T-helper 17 cell (primary cell): ENCODE measurements at places on chromosomes 7 and 10.

- peaks cover 6% of the 10 kb centered on the region for H3K4me1 ChIP-seq
- no peak overlapping the region for H3K27ac ChIP-seq
- no peak for DNase-seq
These were observed 158.3 kb upstream of the PFKP start for GRCh38 chr10:2908851-2909630.

DNA sequence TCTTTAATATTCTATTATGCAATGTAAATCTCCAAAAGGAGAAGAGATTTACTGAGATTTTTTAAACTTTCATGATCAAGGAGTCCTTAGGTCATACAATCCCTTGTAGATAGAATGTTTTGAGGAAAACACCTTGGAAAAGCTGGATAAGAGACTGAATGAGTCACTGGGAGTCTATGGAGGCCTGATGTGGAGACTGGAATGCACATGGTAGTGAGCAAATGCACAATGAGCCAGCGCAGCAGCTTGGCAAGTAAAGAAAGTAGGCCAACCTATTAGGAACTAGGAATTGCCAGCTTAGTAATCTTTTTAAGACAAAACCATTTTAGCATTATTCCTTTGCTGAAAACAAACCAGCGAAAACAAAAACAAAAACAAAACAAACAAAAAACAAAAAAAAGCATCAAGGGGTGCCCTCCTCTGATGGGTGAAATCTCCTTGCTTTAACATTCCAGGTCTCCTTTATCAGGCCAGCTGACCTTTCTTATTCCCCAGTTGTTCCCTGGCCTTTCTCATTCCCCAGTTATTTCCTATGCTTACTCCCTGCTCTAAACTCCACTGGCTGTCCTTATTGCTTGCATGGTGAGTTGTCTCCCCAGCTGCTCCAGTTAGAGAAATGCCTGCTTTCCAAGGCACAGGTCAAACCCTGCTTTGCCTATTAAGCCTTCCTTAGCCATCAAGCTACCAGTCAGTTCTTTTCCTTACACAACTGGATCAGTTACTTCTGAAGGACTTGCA lies 135.8 kb downstream of the PLCE1 start:
- H3K27me3 ChIP-seq, result peaks cover 26% of the 10 kb centered on the region
- no peak for DNase-seq
- no peaks in the 10 kb centered on the region for H3K36me3 ChIP-seq
- H3K4me1 ChIP-seq, result no peaks in the 10 kb centered on the region
- H3K27ac ChIP-seq, result no peak overlapping the region

DNA sequence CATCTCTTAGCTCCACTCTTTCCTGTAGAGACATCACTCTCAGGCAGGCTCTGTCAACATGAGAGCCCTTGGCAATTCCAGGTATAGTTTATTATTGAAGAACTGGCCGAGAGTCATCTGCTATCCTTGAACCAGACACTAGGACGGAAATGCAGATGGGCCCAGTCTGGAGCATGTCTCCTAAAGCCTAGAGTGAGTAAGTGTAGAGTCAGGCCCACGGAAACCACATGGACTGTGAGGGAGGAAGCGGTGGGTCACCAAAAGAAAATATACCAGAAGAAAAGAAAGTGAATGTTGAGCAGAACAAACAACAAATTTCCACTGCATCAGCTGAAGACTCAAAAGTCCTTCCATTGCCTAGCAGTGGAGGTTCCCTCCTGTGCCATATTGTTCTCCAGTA lies 15.7 kb upstream of the RELN start:
- H3K27me3 ChIP-seq, result peaks cover 12% of the 10 kb centered on the region
- no peaks in the 10 kb centered on the region for H3K36me3 ChIP-seq
- H3K4me1 ChIP-seq, result no peaks in the 10 kb centered on the region
- no peak overlapping the region for H3K4me3 ChIP-seq
- no peak overlapping the region for H3K27ac ChIP-seq

DNA sequence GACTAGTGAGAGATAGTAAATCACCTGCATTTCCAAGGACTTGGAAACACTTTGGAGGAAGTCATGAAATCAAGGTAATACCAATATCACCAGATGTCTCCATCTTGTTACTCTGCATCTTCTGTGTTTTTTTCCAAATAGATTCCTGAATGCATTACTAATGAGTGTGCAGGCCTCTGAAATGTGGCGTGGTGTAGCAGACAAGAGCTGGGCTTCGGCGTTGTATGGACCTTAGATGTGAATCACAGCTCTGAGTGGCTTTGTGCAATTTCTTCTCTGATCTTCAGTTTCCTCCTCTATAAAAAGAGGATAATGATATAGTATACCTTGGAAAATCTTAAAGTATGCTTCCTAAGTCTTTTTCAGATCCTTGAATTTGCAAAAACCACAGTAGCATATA lies 9.6 kb upstream of the MYPN start:
- H3K4me1 ChIP-seq, result no peaks in the 10 kb centered on the region
- no peak overlapping the region for H3K27ac ChIP-seq
- H3K27me3 ChIP-seq, result peaks cover 7% of the 10 kb centered on the region
- H3K4me3 ChIP-seq, result no peak overlapping the region
- DNase-seq, result no peak

GRCh38 chr10:99659031-99659867 lies at the start of gene ENTPD7:
ENTPD7 (plus strand) TSS chr10:99659509; CDS start chr10:99659957, 448 bp downstream.
- peak within 1 kb of the TSS; percentile 87 for H3K27ac ChIP-seq
- H3K4me3 ChIP-seq, result peak within 1 kb of the TSS; percentile 94
- peaks cover 31% of the 10 kb centered on the region for H3K27me3 ChIP-seq
- H3K36me3 ChIP-seq, result peaks cover 12% of the 10 kb centered on the region

DNA sequence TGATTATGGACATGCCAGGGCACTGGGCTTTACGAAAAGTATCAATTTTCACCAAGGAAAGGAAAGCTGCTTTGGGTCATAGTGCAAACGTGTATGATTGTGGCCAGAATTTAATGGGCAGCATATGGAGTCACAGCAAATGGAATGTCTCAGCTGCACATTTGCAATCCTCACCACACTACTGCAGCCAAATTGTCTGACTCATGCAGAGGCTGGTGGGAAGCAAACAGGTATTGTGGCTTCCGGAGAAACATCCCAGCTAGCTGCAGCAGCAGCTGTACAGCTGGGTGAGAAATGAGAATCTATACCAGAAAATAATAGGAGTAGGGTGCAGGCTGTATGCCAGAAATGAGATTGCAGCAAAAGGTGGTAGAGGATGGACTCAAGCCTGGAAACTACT lies 374.7 kb upstream of the VWC2 start:
- DNase-seq, result no peak
- H3K4me1 ChIP-seq, result no peaks in the 10 kb centered on the region
- no peak overlapping the region for H3K4me3 ChIP-seq
- H3K27me3 ChIP-seq, result no peaks in the 10 kb centered on the region
- H3K27ac ChIP-seq, result no peak overlapping the region
- H3K36me3 ChIP-seq, result no peaks in the 10 kb centered on the region

- peaks cover 2% of the 10 kb centered on the region for H3K4me1 ChIP-seq
- no peak for DNase-seq
- peaks cover 43% of the 10 kb centered on the region for H3K27me3 ChIP-seq
- H3K36me3 ChIP-seq, result no peaks in the 10 kb centered on the region
These were observed 41.1 kb downstream of the CXCL12 start for GRCh38 chr10:44343843-44344242.

DNA sequence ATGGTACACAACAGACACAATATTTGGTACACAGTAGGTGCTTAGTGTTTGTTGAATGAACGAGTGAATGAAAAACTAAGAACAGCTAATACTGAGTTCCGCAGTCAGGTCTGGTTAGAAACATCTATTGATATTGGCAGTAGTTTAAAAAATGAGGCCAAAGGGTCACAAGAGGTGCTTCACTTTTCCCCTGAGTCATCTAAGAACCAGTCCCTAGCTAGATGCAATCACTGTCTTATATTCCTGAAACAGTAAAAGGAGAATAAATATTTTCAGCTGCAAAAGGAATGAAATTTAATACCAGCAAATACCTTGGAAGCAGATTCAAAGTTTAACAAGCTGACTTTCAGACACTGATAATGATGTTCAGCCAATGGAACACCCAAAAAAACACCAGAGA lies 54.5 kb downstream of the SCRN1 start:
- H3K27ac ChIP-seq, result no peak overlapping the region
- H3K4me3 ChIP-seq, result no peak overlapping the region
- DNase-seq, result no peak
- H3K27me3 ChIP-seq, result peaks cover 17% of the 10 kb centered on the region
- no peaks in the 10 kb centered on the region for H3K4me1 ChIP-seq
- H3K36me3 ChIP-seq, result no peaks in the 10 kb centered on the region
